ENCODE measurements at places on chromosomes 11 and 22.

GRCh38 chr11:7890417-7891172 lies 40.5 kb downstream of the OR10A6 start:
- DNase-seq = no peak

- DNase-seq = no peak
These were observed 1061.7 kb upstream of the TENM4 start for GRCh38 chr11:80502511-80502910.

DNA sequence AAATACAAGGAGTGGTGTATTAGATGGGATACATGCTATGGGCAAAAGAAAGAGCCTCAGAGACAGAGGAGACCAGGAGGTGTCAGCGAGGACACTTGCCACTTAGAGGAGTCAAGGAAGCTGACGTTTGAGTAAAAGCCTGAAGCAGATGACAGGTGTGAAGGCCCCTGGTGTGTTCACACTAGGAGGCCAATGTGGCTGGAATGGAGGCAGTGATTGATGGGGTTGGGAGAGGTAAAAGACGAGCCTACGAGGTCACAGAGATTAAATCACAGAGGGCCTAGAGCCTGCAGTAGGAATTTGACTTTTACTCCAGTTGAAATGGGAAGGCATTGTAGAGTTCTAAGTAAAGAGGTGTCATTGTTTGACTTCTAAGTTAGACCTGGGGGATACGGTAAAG lies 12.0 kb upstream of the GDPD5 start:
- DNase-seq = no peak

DNA sequence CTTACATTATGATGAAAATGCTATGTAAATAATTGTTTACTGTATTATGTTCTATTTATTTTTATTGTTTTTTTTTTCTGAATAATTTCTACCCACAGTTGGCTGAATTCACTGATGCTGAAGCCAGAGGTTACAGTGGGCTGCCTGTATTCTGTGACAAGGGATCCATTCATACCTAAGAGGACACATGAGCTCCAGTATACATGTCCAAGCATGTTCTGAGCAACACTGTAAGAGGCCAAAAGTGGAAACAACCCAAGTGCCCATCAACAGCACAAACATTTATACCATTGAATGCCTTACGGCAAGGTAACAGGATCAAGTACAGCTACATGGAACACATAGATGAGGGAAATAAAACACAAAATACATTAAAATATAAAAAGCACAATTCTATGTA lies 1.4 kb upstream of the SRSF8 start:
- no peak for DNase-seq

GRCh38 chr11:116931206-116931953 lies 94.0 kb upstream of the APOA1 start:
- DNase-seq = no peak

GRCh38 chr11:12995188-12995587 lies 13.9 kb upstream of the RASSF10 start:
- DNase-seq = no peak

DNA sequence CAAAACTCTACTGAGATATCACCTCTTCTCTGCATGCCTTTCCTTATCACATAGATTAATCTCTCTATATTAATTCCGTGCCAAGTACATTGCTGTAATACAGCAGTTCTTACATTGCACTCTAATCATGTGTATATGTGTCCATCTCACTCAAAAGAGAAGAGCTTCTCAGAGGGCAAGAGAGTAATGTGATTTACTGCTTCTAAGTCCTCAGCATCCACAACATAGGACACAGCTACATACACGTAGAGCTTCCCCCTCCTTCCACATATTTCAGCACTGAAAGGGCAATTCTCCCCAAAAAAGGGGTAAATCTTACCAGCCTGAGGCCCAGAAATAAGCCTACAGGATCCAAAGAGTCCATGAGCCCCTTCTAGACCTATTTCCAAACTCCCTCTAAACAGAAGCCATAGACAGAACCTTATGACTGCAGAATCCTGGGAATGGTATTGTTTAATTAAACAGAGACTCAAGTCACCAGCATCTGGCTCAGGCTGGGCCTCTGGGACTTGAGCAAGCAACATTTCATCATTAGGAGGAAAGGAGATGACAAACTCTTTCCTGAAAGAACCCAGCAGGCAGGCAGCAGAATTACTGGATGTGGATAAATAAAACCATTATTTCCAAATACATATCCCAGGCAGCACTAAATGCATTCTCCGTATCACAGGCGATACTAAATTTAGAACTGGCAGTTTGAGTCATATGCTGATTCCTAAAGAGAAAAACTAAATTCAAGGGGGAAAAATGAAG lies 87.2 kb downstream of the KCNC1 start:
- DNase-seq = no peak

All from stimulated activated CD4-positive, alpha-beta T cell treated with anti-CD3 and anti-CD28 coated beads, Interleukin-1b, Interleukin-23, amount 100 ng/mL, for 1 hour (primary cell).